Epithelial cell of proximal tubule (primary cell): ENCODE measurements at places on chromosomes 6 and 20. TPM values are rescaled to one million over a fixed set of nuclear protein-coding genes. Genes with fewer than 3 reads are reported as not detected.

- no peak for DNase-seq
Observed at GRCh38 chr6:106540907-106541306, 88.4 kb downstream of the RTN4IP1 start.

- no peak for DNase-seq
Observed at GRCh38 chr20:22428051-22428450, 156.3 kb downstream of the FOXA2 start.

Gene UNC5CL
- total RNA-seq = 0.58 and 2.2 TPM in 2 replicates

Gene DEFB132
- total RNA-seq = not detected in 2 replicates

Gene GNRH2
- total RNA-seq = not detected in 2 replicates
